ENCODE measurements at places on chromosomes 12 and 14.
A peak's percentile ranks its signal among the peaks of the same experiment; 100 is the strongest.

- DNase-seq: no peak
Observed at GRCh38 chr12:124532967-124533366, 34.4 kb downstream of the NCOR2 start.

GRCh38 chr14:38735005-38735404, 368.0 kb downstream of the SEC23A start:
- DNase-seq: no peak

GRCh38 chr12:96206936-96207662, 12.9 kb downstream of the ELK3 start:
- no peak for DNase-seq

- no peak for DNase-seq
Observed at GRCh38 chr12:39595928-39596327, 23.7 kb downstream of the ABCD2 start.

DNA sequence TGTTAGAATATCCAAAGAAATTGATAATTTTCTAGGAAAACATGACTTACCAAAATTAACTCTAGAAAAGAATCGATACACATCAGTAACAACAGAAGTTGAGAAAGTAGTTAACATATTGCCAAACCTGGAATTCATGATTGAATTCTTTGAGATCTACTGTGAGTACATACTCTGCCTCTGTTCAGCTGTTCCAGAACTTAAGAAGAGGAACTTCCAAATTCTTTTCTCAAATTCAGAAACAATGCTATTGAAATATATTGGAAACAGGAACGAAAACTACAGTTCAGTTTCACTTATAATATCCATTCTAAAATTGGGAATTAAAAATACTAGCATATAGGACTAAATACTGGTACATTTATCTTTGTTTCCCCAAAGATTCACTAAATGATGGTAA, 57.9 kb downstream of the MARK3 start:
- DNase-seq: no peak

DNA sequence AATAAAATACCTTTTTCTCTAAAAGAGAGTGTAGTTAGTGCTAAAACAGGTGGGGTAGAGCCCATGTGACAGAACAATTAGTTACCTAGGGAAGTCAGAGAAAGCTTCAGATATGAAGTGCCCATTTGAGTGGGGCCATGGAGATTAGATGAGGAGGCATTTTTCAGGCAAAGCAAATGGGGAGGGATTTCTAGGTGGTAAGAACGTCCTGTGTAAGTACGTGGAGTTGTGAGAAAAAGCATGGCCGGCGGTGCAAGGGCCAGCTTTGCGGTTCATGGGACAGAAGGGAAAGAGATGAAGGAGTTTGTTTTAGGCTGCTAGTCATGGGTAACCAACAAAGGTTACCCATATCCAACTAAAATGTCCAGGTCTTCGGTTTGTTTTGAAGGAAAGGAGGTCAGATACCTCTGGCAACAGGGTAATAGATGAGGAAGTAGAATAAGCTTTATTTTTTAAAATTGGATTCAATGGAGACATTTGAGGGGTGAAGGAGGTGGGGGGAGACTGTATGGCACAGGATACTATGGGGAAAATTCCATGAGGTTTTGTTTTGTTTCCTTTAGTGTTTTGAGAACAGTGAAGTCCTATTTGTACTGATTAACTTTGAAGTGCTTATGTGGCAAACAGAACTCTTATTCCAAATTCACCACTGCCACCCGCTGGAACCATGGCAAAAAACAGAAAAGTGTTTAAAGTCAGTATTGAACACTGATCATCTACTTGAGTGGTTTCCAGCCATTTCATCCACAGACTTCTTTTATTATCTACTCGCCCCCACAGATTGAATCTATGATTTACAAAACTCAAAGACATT, 10.0 kb upstream of the SNRPF start:
- peak; percentile 54 for DNase-seq

DNA sequence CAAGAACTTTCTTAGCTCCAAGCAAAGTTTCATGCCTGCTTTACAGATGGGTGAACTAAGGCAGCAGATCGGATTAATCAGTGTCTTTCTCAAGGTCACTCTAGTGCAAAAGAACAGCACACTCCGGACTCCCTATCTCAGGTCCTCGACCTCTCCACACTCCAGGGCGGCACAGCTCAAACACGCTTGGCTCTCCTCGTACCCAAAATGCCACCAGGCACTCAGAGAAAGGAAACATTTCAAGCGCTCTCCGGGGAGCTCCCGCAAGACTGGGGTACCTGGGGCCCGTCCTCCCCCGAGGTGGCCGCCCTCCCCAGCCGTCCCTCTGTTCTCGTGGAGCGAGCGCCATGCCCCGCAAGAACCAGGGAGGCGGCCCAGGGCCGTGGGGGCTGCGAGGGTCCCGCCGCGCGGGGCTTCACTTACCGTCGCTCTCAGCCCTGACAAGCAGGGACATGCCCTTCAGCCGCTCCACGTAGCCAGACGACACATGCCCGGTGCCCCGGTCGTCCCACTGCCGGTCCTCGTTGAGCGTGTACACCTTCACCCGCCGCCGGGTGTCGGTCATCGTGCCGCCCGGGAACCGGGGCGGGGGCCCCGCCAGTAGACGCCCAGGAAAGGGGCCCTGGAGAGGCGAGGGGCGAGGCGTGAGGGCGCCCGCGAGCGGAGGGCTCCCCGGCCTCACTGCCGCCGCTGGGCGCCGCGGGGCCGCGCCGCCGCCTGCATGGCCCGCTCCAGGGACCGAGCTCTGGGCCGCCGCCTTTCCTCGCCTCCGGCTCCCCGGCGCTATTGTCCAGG, 830 bp downstream of the PPP4R3A start:
- DNase-seq: no peak

GRCh38 chr12:20376984-20377383, 8.6 kb downstream of the PDE3A start:
- peak; percentile 50 for DNase-seq

DNA sequence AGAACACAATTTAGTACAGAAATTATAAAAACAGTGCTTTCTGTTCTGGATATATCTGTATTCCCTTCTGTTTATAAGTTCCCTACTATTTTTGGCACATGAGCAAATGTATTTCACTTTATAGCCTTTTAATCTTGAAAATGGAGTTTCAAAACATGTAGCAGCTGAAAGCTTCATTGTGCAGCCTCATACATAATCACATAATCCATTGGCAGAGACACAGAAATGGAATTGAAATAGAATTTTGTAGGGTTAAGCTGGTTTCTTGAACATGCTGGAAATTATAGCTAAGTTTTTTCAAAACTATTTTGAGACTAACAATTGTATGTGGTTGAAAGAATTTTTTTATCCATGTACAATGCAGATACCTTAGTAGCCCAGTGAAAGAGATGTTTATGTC, 614.3 kb upstream of the MDGA2 start:
- DNase-seq: no peak

- DNase-seq: no peak
Observed at GRCh38 chr14:49984424-49984823, 91.5 kb downstream of the ARF6 start.

DNA sequence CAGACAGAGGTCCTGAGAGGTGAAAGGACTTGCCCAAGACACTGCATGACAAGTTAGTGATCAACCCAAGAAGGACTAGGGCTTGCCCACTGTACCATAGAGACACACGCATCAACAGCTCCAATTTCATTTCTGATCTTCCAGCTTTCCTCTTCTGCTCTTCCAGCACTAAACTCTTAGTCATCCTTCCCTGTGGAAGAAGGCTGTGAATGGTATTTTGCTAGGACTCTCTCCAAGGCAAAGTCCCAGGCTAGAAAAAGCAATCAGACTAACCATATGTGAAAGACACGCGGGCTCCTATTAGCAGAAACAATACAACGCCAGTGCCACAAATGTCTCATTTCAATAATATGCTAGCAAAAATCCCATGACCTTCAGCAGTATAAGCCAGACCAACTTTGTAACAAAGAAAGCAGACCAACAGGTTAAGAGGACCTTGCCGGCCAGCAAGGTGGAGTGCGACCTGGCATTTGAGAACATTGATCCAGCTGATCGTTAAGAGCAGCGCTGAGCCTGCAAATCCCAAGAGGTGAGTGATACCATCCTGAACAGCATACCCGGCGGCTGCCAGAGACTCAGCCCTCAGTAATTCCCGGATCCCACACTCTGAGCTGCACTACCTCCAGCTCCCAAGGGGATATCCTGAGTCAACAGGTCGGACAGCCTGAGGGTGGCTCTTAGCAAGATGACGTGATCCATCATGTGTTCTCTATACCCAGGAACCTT, 132.5 kb downstream of the FOXN3 start:
- DNase-seq: peak; percentile 40

GRCh38 chr14:44609876-44610510, 102.9 kb upstream of the FSCB start:
- no peak for DNase-seq
